Stomach (tissue), 19 donors: ENCODE measurements at places on chromosomes 7 and 10. TPM values are rescaled to one million over a fixed set of nuclear protein-coding genes. Genes with fewer than 3 reads are reported as not detected.

- no peak for DNase-seq
- H3K4me3 ChIP-seq = no peak overlapping the region
- no peaks in the 10 kb centered on the region for H3K36me3 ChIP-seq
- no peak overlapping the region for H3K27ac ChIP-seq
- H3K27me3 ChIP-seq = no peaks in the 10 kb centered on the region
Measured at GRCh38 chr10:11091517-11092102, 73.9 kb downstream of the CELF2 start.

DNA sequence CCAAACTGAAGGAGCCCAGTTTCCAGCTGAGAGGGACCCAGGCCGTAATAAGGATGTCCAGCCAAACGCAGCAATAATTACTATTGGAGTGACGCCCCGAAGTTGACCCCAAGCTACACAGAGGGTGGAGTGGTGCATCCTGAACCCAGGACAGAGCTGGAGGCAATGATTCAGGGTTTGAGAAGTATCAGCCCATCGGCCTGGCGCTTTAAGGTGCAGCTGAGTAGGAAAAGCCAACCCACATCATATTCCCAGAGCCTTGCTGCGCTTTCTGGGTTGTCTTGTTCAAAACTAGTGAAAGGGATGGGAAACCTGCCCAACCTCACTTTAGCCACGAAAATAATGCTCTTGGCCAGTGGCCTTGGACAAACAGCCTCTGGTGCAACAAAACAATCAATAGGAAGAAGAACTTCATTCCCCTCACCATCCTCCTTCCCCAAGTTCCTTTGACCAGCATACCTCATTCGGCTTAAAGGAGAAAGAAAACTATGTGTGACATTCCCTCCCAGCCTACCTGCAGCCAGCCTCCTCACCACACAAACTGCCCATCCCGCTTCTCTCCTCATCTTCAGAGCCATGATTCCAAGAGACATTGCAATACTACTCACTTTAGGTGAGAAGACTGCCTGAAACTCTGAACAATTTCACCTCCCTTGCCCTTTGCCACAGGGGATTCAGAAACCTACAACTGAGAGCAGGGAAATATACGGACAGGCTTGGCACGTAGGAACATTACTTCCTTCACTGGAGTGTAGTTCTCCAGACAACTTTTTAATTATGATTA is 217.2 kb upstream of the MKLN1 start:
- H3K27me3 ChIP-seq = no peaks in the 10 kb centered on the region
- H3K36me3 ChIP-seq = no peaks in the 10 kb centered on the region

GRCh38 chr7:131325179-131325840 is 2.4 kb upstream of the MKLN1 start:
- no peak overlapping the region for H3K4me3 ChIP-seq
- no peak overlapping the region for H3K27ac ChIP-seq
- peaks cover 26% of the 10 kb centered on the region for H3K4me1 ChIP-seq

- no peak overlapping the region for H3K4me3 ChIP-seq
- no peaks in the 10 kb centered on the region for H3K27me3 ChIP-seq
Measured at GRCh38 chr7:137768366-137768765, 78.4 kb downstream of the DGKI start.

CEP55 gene
- total RNA-seq = 6.6 TPM

HOXA1 gene
- total RNA-seq = not detected
